ENCODE measurements at places on chromosomes 2 and 18.
A peak's percentile ranks its signal among the peaks of the same experiment; 100 is the strongest.

DNA sequence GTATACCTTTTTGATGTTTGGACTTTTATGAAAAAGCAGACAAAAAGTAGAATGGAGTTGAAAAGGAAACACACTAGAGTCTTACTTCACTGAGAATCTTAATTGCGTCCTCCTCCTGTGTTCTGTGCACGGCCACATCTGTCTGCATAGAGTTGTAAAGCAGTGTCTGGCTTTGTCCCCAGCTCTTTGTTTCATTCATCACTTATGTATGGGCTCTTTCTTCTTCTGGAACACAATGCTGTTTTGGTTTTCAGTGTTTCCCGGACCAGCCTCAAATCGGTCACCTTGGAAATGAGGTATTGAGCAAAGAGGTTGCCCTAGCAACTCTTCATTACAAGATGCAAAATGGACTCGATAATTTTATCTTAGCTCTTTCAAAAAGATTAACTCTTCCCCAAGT lies 104.3 kb upstream of the CNGA3 start:
- DNase-seq: peak; percentile 88

- peak; percentile 66 for DNase-seq
These were observed 646 bp downstream of the ALS2 start for GRCh38 chr2:201779901-201780673.

DNA sequence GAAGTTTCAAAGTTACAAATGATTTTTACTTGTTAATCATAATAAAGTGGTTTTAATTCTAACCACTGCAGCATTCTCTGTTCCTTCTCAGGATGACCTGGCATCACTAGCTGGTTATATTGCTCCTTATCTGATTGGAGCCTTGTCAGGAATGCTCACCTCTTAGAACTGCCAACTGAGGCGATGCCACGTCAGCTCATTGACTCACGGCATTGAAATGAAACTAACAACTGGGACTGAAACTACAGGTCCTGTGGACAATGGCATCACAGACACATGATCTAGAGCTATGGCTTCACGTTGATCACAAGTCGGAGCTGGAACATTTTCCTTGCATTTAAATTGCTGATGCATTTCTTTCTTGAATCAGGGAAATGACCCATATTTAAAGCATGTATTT lies 54.9 kb upstream of the MAP2 start:
- DNase-seq: no peak

GRCh38 chr18:73009691-73010090 lies 141.9 kb upstream of the NETO1 start:
- DNase-seq: no peak

- no peak for DNase-seq
These were observed 21.7 kb upstream of the CXCR4 start for GRCh38 chr2:136139631-136140030.

GRCh38 chr2:234134496-234134895 lies 84.0 kb downstream of the SPP2 start:
- no peak for DNase-seq

DNA sequence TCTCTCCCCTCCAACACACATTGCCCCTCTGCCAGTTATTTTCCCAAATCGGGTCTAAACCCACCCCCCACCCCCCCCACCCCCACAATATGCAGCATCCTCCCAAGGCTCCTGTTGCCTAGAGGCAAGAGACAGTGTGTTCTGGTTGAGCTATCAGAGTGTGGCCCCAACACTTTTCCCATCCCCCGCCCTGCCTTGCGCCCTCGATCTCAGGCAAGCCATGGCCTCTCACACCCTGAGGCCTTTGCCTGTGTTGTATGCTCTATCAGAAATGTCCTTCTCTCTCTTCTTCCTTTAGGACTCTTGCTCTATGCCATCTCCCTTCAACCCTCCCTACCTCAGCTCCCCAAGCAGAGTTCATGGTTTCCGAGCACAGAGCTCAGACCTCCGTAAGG lies 9.5 kb upstream of the GRHL1 start:
- DNase-seq: no peak

DNA sequence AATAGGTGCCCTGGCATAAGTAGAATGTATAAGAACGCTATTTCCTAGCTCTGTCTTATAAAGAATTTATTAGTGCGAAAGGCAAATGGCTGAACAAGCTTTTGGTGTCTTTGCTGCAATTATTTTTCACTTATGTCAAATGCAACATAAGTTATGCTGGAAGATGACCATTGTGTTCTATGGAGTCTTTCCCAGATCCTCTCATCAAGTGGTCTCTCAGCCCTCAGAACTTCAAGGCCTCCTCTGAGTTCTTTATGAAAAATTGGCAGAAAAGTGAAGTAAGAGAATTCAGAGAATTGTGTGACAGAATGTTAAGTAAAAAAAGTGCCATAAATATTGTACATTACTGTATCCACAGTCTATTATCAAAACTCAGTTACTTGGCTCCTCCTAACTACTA lies 75.2 kb downstream of the RIT2 start:
- no peak for DNase-seq

- no peak for DNase-seq
These were observed 276.3 kb downstream of the RND3 start for GRCh38 chr2:150211164-150211631.

- no peak for DNase-seq
These were observed 602.0 kb upstream of the FAM98A start for GRCh38 chr2:34201099-34201498.

DNA sequence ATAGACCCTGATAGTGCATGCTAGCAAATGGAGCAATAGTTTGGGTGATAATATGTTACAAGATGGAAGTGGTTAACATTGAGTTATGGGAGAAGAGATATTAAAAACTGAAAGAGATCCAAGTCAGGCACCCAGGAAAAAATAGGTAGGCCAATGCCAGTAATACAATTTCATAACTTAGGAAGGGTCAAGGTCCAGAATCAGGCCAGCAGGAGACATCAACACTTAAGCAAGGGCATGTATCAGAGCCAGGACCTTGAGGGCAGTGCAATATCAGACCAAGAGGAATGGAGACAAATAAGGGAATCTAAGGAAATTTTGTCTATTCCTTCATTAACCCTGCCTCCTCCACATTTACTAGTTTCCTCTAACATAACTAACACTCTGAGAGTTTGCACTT lies 124.1 kb upstream of the NYAP2 start:
- DNase-seq: no peak

DNA sequence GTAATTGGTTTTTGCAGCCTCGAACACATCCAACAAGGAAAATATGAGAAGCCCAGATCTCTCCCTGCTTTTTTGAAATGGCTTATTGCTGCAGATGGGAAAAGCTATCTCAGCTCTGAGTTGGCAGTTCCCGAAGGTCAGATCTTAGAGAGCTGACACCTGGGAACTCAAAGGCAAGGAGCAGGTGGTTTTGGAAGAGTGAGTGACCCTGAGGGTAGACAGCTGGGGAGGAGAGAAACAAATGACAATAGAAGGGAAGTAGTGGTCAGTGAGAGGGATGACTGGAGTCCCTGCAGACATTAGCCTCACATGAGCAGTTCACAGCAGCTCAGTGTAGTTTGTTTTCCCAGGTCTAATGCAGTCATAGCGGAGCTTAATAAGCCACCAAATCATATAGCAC lies 317.9 kb downstream of the STK39 start:
- peak; percentile 37 for DNase-seq

DNA sequence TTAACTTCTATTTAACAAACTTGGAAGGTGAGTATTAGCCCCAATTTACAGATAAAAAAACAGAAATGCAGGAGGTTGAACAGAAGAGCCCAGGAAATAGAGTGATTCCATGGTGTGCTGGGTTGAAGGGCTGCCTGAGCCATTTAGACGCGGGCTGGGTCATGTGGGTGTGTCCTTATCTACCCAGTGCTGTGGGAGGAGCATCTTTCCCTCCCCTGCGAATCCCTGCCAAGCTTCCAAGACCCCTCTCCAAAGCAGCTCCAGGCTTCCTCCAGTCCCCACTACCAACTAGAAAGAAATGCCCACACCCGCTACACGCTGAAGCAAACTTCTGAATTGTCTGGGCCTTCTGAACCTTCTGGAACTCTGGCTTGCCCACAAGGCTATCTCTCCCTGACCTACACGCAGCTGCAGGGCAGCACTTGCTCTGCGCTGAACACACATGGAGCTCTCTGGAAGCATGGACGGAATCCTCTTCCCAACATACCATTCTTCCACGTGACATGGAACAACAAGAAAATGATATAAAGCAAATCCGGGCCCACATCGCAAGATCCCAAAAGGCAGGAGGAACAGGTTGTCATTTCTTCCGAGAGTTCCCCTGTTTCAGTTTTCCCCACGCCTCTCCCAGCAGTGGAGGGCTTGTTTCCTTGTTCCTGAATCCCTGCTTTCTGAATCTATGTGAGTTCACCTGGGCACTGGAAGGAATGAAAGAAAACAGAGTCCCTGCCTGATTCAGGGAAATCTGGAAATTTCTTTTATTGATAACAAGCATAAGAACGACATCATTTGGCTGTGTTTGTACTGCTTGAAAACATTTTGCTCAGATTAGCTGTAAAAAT lies 562.7 kb upstream of the ID2 start:
- no peak for DNase-seq

GRCh38 chr2:62785810-62786597 lies 80.5 kb downstream of the EHBP1 start:
- no peak for DNase-seq

Data from brain (organoid and tissue), 16 donors.